Activated CD8-positive, alpha-beta memory T cell treated with anti-CD3 and anti-CD28 coated beads, Interleukin-2, amount 50 U/mL, for 48 hours (primary cell): ENCODE measurements at places on chromosomes 12 and 14.
A peak's percentile ranks its signal among the peaks of the same experiment; 100 is the strongest.

GRCh38 chr12:109092497-109093021 lies 713 bp downstream of the ALKBH2 start:
- DNase-seq, result no peak

GRCh38 chr12:18718462-18718861 lies 19.4 kb downstream of the PLCZ1 start:
- DNase-seq, result no peak

- DNase-seq, result no peak
Measured at GRCh38 chr14:38662781-38663180, 406.9 kb upstream of the CLEC14A start.

DNA sequence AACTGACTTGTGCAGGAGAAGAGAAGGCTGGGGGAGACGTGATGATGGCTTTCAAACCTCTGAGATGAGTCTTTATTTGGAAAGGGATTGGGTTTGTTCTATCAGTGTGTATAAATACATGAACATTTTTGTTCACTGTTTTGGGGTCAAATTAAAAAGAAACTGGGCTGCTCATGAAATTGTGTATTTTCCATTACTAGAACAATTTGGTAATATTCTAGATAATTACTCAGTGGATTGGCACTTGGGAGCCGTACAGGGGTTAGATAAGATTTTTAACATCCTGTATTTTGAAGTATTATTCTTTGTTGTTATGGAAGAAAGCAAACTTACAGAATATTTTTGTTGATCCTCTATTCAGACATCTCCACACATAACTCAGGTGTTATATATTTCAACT lies 340.6 kb downstream of the PRKD1 start:
- DNase-seq, result no peak

GRCh38 chr14:60249321-60250256 lies 568 bp downstream of the PPM1A start:
- peak; percentile 79 for DNase-seq

GRCh38 chr14:100698666-100699448 lies 27.8 kb upstream of the DLK1 start:
- DNase-seq, result no peak

GRCh38 chr14:91280129-91280528 lies 35.6 kb upstream of the GPR68 start:
- no peak for DNase-seq

- no peak for DNase-seq
Measured at GRCh38 chr14:102786768-102787167, 9.5 kb downstream of the TRAF3 start.

DNA sequence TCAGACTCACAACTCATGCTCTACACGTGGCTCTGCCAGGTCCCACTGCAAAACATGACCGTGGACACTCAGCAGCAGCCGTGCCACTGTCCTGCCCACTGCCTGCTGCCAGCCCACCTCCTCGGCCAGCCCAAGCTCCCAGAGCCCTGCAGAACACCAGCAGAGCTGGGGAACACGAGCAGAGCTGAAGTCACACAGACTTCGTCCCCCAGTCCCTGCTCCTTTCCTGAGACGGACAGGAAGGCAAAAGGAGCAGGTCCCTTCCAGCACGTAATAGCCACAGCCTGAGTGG lies 152.1 kb downstream of the DPF3 start:
- no peak for DNase-seq

DNA sequence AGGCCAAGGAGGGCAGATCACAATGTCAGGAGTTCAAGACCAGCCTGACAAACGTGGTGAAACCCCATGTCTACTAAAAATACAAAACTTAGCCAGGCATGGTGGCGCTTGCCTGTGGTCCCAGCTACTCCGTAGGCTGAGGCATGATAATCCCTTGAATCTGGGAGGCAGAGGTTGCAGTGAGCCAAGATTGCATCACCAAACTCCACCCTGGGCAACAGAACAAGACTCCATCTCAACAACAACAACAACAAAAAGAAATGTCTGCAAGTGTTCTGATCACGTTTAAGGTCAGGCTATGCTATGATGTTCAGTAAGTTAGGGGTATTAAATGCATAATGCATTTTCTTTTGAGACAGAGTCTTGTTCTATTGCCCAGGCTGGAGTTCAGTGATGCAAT lies 6.7 kb upstream of the PLD4 start:
- no peak for DNase-seq

DNA sequence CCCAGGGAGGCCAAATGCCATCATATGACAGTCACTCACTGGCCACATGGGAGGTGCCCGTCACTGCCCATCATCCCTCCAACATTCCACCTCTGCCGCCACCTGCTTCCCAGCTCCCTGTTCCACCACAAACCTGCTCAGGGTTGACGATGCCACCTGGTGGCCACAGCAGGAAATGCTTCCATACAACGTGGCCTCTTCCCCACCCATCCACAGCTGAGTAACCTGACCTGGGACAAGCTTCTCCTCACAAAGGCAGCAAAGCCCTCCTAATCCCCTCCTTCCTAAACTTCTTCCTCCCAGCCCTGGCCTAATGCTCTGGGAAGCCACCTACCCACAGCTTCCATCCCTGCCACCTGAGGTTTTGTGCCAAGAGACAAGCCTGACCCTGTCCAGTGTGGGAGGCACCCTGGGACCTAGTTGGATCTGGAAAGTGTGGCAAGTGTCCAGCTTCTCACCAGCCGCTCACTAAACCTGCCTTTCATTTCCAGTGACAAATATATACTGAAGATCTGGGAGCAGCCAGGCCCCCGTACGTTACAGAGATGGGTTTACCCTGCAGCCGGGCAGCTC lies 4.3 kb downstream of the DEGS2 start:
- DNase-seq, result peak; percentile 78

- no peak for DNase-seq
Measured at GRCh38 chr12:40525054-40525453, 167.2 kb upstream of the CNTN1 start.

GRCh38 chr14:71588028-71588427 lies 344.2 kb upstream of the RGS6 start:
- DNase-seq, result no peak

- DNase-seq, result no peak
Measured at GRCh38 chr12:44286821-44287505, 451.1 kb downstream of the TMEM117 start.

DNA sequence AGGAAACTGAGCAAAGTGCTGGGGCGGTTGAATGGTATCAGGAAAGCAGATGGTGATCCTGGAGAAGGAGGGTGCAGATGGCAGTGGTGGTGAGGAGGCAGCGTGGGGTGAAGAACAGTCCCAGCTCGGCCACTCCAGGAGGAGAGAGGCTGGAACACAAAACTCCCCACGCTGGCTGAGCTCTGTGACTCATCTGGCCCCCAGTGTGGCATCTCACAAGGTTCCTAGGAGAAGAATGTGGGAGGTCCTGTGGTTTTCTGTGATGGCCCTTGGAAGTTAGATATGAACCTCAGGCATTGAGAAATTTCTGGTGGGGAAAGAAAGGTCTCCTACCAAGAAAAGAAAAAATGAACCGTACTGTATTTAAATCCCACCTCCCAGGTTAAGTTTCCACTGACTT lies 8.0 kb upstream of the NRXN3 start:
- no peak for DNase-seq
